ENCODE measurements at places on chromosomes 3 and 15.

- DNase-seq: no peak
Observed at GRCh38 chr15:63456258-63456657, 48.1 kb upstream of the USP3 start.

DNA sequence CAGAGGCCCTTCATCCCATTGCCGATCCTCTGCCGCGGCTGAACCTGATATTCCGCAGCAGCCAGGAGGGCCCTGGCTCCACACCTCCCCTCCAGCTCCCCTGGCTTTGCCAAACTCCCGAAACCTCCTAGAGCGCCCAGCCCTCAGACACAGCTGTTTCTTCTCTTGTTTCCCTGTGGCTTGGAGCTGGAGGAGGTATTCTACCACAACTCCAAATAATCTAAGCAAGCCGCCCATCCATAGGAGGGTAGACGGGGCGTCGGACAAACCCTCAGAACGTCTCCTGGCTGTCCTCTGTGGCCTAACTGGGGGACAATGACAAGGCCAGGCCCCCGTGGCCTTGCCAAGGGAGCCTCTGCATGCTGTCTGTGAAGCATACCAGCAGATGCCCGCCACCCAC lies 10.4 kb downstream of the PLA2G4D start:
- no peak for DNase-seq

- no peak for DNase-seq
Observed at GRCh38 chr15:88637436-88637835, 1.4 kb upstream of the ISG20 start.

DNA sequence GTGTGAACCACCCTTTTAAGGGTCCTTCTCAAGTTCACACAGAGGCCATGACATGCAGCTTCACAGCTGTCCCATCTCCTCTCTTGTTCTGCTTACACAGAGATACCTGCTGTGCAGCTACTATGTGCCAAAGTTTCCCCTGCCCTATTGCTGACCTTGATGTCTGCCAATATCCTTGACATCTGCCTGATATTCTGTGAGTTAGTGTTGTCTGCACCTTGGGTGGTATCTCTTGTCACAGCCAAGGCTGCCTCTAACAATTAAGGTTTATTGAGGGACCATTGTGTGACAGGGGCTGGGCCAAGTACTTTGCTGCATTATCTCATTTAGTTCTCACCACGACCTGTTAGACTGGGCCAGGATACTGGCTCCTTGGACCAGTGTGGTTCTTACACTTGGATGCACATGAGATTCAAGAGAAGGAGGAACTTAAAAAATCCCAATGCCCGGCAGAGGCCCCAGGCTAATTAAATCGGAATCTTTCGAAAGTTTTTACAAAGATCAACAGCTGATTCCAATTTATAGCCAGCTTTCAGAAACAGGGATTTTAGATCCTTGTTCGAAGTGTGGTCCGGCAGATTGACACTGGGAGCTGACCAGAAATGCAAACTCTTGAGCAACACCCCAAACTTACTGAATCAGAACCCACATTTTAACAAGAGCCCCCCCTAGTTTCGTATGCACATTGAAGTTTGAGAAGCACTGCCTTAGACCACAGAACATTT lies 178.6 kb downstream of the SATB1 start:
- no peak for DNase-seq

DNA sequence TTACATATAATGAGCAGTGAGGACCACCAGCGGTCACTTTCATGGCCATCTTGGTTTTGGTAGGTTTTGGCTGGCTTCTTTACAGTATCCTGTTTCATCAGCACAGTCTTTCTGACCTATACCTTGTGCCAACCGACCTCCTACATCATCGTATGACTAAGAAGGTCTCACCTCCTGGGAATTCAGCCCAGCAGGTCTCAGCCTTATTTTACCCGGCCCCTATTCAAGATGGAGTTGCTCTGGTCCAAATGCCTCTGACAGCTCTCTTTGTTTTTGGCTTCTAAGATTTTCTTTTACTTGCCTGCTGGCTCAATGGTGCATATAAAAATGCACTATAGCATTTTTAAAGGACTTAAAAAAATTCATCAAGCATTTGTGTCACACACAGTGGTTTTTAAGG lies 3.2 kb upstream of the MME start:
- no peak for DNase-seq

DNA sequence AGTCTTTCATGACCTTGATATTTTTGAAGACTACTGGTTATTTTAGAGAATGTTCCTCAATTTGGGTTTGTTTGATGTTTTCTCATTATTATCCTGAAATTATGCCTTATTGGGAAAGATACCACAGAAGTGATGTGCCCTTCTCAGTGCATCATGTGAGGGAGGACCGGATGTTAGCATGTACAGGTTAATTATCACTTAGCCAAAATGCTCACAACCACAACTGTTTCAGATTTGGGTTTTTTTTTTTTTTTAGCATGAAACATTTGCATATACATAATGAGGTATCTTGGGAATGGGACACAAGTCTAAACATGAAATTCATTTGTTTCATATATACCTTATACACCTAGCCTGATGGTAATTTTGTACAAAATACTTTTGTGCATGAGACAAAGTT lies 59.8 kb downstream of the PIK3R4 start:
- no peak for DNase-seq

- DNase-seq: no peak
Observed at GRCh38 chr15:69298354-69298696, 387 bp upstream of the PAQR5 start.

DNA sequence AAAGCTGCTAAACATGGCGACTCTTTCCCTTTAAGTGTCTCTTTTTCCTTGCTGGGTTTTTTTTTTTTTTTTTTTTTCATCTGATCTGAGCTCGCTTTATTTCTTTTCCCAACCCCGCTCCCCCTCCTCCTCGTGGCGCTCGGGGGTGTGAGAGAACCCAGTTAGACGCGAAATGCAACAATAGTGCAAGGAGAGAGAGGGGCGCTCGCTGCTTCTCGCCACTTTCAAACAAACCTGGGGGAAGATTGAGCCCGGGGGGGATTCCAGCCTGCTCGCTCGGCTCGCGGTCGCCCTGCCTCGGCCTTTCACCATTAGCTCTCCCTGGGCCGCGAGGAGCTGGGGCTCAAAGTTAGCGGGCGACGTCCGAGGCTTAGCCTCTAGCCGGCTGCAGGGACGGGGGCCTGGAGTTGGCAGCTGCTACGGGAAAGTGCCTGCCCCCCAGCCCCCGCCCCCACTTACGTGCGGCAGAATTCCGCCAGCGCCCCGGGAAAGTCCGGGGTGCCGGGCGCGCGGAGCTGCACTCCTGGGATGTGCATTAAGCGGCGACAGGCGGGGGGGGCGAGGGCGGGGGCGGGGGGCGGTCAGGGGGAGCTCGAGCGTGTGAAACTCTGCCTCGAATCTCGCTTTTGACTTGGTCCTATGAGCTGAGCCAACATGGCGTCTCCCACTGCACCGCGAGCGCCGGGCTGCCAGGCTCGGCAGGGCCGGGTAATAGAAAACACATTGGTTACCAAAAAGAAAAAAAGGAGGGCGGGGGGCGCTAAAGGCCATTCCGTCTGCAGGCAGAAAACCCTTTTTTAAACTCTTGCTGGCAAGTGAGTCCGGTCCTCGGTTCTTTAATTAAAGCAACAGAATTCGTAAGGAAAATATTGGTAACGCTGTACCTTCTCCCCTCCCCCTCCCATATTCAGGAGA lies 10.4 kb downstream of the NR2F2 start:
- DNase-seq: peak; percentile 84

All from ecto neural progenitor cell (in vitro differentiated cells).